AML-193 (cell line): ENCODE measurements at places on chromosomes 16 and 17.

DNA sequence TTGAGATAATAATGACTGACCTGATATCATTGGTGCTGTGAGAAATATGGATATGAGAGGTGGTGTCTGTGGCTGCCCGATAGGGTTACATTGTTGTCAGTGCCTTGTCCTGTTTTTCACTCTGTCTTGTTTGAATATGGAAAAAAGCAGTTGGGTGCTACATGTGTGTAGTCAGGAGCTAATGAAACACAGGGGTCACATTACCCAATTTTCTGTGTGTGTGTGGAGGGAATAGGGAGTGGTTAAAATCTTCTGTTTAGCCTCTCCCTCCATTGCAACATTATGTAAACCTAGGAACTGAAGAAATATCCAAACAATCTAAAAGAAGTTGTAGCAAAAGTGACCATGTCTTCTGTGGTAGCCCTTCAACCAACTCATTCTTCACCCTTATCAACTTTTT, 527.7 kb upstream of the SOX9 start:
- no peak for DNase-seq

- DNase-seq, result no peak
Measured at GRCh38 chr17:10368561-10368960, 4.2 kb downstream of the MYH13 start.

GRCh38 chr16:84068041-84068440, 25.4 kb upstream of the SLC38A8 start:
- no peak for DNase-seq

GRCh38 chr17:78761789-78762406, 20.2 kb downstream of the CYTH1 start:
- DNase-seq, result no peak

DNA sequence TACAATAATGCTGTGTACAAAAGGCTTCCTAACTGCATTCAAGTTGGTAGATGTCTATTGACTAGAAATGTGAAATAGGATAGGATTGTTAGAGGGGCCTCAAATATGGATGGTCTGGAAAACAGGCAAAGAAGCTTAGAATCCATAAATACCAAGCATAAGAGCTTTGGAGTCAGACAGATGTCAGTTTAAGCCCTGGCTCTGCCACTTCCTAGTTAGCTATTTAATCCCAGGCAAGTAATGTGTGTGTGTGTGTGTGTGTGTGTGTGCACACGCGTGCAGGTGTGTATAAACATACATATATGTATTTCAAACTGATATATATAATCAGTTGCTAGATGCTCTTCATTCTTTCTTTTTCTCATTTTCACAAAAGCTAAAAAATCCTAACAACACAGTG, 66.7 kb downstream of the MMD start:
- DNase-seq, result no peak

DNA sequence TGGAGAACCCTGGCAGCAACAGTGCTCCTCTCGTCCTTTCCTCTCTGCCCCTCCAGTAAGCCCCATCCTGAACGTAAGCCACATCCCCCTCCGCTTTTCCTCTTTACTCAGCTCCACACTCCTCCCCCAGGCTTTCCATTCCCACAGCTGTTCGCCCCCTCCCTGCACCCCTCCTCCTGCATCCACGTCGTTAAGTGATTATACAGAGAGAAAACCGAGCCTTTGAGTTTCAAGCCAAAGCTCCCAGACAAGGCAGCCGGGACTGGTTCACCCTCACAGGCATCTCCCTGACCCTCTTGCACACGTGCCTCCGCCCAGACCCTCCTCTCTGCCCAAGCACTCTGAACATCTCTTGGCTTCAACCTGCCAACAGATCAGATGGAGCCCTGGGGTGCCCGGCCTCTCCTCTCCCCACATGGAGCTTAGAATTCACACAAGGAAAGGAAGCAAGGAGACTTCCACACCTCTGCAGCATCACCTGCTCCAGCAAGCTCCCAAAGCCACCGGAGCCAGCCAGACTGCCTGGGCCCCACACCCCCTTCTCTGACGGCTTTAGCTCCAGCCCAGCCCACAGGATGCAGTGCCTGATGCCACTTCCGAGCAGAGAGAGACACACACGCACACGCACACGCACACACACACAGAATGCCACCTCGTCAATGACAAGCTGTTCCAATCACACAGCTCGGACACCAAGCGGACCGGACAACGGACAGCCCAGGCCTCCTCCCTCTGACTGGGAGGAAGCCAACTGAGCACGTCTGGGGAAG, 99.9 kb upstream of the CCL2 start:
- no peak for DNase-seq

DNA sequence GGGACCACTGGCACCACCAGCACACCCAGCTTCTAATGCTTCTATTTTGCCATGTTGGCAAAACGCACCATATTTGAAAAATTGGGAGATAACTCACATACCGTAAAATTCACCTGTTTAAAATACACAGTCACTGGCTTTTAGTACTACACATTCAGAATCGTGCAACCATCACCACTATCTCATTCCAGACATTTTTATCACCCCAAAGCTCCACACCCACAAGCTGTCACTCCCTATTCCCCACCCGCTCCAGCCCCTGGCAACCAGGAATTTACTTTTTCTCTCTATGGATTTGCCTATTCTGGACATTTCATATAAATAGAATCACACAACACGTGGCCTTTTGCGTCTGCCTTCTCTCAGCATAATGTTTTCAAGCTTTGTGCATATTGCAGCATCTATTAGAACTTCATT, 25.0 kb downstream of the PPL start:
- DNase-seq, result no peak

DNA sequence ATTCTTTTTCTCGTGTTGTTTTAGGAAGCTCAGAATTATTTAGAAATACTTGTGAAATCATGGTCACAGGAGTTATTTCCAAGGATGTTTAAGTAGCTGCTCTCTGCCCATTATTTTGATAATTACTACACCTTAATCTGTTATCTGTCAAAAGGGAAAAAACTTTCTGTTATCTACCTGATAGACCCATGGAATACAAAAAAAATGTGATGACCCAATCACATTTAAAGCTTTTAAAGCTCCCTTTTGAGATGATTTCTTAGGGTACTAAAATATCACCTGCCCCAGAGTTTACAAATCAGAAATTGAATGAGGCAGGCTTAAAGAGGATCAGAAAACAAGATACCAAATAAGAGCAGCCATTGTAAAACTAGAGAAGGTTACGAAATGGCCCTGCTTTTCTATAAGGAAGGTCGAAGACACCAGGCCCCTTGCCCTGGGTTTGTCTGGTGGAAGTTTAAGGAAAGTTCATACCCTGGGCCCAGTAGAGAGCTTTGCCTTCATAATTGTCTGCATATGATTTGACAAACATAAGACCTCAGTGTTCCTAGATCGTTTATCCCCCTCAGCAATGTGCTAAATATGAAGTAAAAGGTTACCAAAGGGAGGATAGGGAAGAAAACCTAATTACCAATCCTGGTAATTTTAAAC, 149.9 kb upstream of the TBX2 start:
- no peak for DNase-seq
